Natural killer cell (primary cell): ENCODE measurements at places on chromosomes 16 and 17. TPM values are rescaled to one million over a fixed set of nuclear protein-coding genes. Genes with fewer than 3 reads are reported as not detected.

The CDH1 gene
- not detected for total RNA-seq

The C16orf90 gene
- total RNA-seq = not detected

The KRT222 gene
- not detected for total RNA-seq

The LRRC75A gene
- total RNA-seq = 3.0 TPM

The ZP2 gene
- not detected for total RNA-seq

The ELMO3 gene
- total RNA-seq = 3.3 TPM

The PTX4 gene
- total RNA-seq = 0.31 TPM

The CMTM1 gene
- 8.5 TPM for total RNA-seq

The IL21R gene
- total RNA-seq = 45.7 TPM

The CLDN7 gene
- 1.7 TPM for total RNA-seq

The PSME3 gene
- 92.5 TPM for total RNA-seq

The CCL17 gene
- not detected for total RNA-seq

The CNTROB gene
- total RNA-seq = 36.3 TPM

The CPHXL2 gene
- not detected for total RNA-seq

The CSH2 gene
- not detected for total RNA-seq
